ENCODE measurements at places on chromosomes 1 and 21.
A peak's percentile ranks its signal among the peaks of the same experiment; 100 is the strongest.

DNA sequence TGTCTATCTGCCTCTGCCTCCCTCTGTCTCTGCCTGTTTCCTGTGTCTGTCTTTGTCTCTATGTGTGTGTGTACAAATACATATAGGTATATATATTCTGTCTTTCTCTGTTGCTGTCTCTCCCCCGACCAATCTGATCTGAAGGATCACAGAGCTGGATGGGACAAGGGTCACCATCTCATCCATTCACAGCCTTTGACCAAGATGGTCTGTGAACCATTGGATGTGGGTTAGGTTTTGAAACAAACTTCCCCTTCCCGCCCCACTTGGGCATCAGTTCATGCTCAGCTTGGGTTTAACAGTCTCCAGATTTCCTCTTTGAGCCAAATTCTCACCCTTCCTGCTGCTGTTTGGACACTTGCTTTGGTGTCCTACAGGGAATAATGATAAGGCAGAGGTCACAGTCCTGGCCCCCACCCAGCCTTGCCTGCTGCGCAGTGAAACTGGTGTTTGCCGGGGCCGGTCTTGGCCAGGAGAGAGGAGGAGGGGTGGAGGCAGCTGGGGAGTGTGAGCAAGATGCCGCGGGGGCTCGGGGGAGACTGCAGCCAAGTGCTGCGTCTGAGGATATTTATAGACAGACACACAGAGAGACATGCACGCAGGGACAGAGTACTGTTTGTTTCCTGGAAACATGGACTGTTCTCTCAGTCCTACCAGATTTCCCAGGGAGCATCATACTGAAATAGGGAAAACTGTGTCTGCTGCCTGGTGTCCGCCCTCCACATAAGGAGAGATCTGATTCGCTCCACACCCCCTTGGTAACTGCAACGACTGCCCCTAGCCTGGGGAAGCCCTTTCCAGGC lies 27.0 kb upstream of the BTG2 start:
- H3K4me3 ChIP-seq: no peak overlapping the region
- no peaks in the 10 kb centered on the region for H3K36me3 ChIP-seq
- peak overlapping the region; percentile 60 for H3K27ac ChIP-seq

DNA sequence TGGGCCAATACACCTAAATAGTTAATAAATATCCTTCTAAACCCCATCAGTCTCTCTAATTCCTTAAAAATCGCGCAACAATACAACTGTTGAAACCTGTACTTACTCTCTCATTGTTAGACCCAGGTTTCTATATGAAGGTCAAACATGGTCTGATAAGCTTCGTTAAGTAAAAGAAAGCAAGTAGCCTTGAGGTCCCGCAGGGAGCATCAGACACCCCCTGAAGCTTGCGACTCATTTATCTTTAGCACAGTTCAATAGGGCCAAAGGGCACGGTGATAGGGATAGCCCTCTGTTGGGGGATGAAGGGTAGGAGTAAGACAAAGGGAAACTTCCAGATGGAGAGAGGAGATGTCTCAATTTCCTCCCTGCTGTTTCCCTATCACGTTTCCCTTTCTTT lies 27.3 kb upstream of the THEM4 start:
- H3K27me3 ChIP-seq: no peaks in the 10 kb centered on the region
- DNase-seq: no peak
- H3K36me3 ChIP-seq: no peaks in the 10 kb centered on the region
- H3K27ac ChIP-seq: peak overlapping the region; percentile 71
- H3K4me1 ChIP-seq: no peaks in the 10 kb centered on the region

GRCh38 chr1:42950116-42950481 lies 8.6 kb downstream of the SLC2A1 start:
- H3K4me1 ChIP-seq: peaks cover 13% of the 10 kb centered on the region
- H3K27ac ChIP-seq: no peak overlapping the region
- H3K27me3 ChIP-seq: no peaks in the 10 kb centered on the region
- no peak for DNase-seq
- no peaks in the 10 kb centered on the region for H3K36me3 ChIP-seq

- no peak overlapping the region for H3K4me3 ChIP-seq
- no peaks in the 10 kb centered on the region for H3K4me1 ChIP-seq
- no peaks in the 10 kb centered on the region for H3K36me3 ChIP-seq
- no peak for DNase-seq
- no peak overlapping the region for H3K27ac ChIP-seq
- H3K27me3 ChIP-seq: no peaks in the 10 kb centered on the region
These were observed 32.3 kb downstream of the PTPRC start for GRCh38 chr1:198671136-198671535.

DNA sequence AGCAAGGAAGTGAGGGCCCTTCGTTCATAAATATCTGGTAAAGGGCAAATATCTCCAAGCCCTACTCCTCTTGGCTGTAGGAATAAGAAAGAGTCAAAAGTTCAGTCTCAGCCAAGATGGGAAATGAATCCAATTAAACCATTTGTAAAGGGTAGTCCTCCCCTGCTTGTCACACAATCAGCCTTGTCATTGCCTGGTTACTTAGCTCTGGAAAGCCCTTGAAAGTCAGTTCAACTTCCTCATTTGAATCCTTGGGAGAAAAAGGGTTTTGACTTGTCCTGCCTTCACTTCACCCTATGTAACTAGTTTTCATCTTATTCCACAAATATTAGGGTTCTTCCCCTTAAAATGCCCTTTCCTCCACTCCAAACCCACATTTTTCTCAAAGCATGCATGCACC lies 100.0 kb downstream of the ELAVL4 start:
- no peaks in the 10 kb centered on the region for H3K27me3 ChIP-seq
- no peaks in the 10 kb centered on the region for H3K4me1 ChIP-seq
- no peaks in the 10 kb centered on the region for H3K36me3 ChIP-seq
- no peak overlapping the region for H3K27ac ChIP-seq

DNA sequence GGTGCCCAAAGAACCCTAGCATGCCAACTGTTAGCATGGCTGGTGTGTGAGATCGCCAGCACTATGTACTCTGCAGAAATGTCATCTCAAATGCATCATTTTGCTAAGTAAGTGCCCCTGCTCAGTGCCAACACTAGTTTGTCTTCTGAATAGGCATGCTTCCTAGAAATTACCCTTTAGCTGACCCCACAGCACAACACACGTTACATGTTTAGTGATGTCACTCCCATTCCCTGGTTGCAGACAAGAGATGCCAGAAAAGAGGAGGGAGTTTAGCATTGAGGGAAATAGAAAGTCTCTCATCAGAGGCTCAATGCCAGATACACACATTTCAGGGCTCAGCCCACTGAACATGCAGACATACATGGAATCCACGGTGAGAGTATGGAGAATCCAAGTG lies 9.3 kb upstream of the ST6GALNAC3 start:
- no peak for DNase-seq
- no peak overlapping the region for H3K4me3 ChIP-seq
- H3K27me3 ChIP-seq: no peaks in the 10 kb centered on the region
- H3K4me1 ChIP-seq: no peaks in the 10 kb centered on the region
- no peaks in the 10 kb centered on the region for H3K36me3 ChIP-seq
- H3K27ac ChIP-seq: no peak overlapping the region

- no peak overlapping the region for H3K4me3 ChIP-seq
- no peak overlapping the region for H3K27ac ChIP-seq
- no peak for DNase-seq
- no peaks in the 10 kb centered on the region for H3K36me3 ChIP-seq
- no peaks in the 10 kb centered on the region for H3K27me3 ChIP-seq
- H3K4me1 ChIP-seq: no peaks in the 10 kb centered on the region
These were observed 22.9 kb downstream of the LCA5L start for GRCh38 chr21:39422527-39423241.

DNA sequence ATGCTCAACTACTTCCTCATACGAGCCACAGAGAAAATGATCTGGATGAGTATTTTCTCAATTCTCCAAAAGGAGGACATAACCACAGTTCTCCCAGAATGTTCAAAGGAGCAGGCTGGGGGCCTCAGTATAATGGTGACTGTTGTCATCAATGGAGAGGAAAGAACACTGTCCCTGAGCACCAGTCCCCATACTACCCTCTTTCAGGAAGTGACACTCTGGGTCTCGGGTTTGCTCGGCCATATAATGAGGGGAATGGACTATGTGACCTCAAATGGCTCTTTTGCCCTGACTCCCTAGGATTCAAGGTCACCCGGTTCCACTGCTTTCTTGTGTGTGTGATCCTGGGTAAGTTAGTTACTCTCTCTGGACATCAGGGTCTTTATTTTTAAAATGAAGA lies 22.8 kb downstream of the SLC9A1 start:
- H3K27me3 ChIP-seq: no peaks in the 10 kb centered on the region
- peaks cover 10% of the 10 kb centered on the region for H3K4me1 ChIP-seq
- no peaks in the 10 kb centered on the region for H3K36me3 ChIP-seq
- no peak for DNase-seq
- H3K4me3 ChIP-seq: no peak overlapping the region
- H3K27ac ChIP-seq: no peak overlapping the region

- DNase-seq: peak; percentile 71
- H3K4me3 ChIP-seq: no peak overlapping the region
- peak overlapping the region; percentile 94 for H3K27ac ChIP-seq
- H3K27me3 ChIP-seq: peaks cover 10% of the 10 kb centered on the region
These were observed 2.5 kb upstream of the TMPRSS2 start for GRCh38 chr21:41510500-41510899.

GRCh38 chr1:236491469-236492136 lies 32.2 kb upstream of the LGALS8 start:
- H3K27ac ChIP-seq: no peak overlapping the region
- no peaks in the 10 kb centered on the region for H3K4me1 ChIP-seq
- DNase-seq: no peak
- H3K4me3 ChIP-seq: no peak overlapping the region
- H3K36me3 ChIP-seq: no peaks in the 10 kb centered on the region
- H3K27me3 ChIP-seq: no peaks in the 10 kb centered on the region

DNA sequence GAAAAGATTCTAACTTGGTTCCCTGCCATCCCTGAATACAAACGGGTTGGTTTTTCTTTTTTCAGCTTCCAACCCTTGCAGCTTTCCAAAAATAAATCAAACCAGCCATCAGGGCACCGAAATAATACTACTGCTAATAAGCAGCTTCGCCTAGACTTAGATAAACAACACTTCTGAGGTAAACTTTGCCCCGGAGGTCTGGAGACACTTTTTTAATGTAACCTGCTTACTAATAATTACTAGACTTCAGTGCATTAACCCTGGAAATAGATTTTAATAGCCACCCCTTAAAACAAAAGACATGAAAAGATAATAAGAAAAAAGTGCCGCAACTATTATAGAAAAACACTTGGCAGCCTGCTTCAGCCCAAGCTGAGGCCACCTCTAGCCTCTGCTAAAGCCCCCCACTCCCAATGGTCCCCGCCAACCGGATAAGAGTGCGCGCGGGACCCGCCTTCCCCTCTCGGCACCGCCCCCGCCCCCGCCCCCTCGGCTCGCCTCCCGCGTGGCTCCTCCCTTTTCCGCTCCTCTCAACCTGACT lies 405 bp upstream of the GADD45A start:
- H3K27ac ChIP-seq: peak overlapping the region; percentile 92
- H3K36me3 ChIP-seq: no peaks in the 10 kb centered on the region
- no peaks in the 10 kb centered on the region for H3K27me3 ChIP-seq
- H3K4me3 ChIP-seq: peak overlapping the region; percentile 1

- no peaks in the 10 kb centered on the region for H3K27me3 ChIP-seq
- H3K27ac ChIP-seq: peak overlapping the region; percentile 41
- H3K36me3 ChIP-seq: no peaks in the 10 kb centered on the region
- no peak overlapping the region for H3K4me3 ChIP-seq
- no peaks in the 10 kb centered on the region for H3K4me1 ChIP-seq
These were observed 37.6 kb downstream of the NDUFS5 start for GRCh38 chr1:39063775-39064174.

DNA sequence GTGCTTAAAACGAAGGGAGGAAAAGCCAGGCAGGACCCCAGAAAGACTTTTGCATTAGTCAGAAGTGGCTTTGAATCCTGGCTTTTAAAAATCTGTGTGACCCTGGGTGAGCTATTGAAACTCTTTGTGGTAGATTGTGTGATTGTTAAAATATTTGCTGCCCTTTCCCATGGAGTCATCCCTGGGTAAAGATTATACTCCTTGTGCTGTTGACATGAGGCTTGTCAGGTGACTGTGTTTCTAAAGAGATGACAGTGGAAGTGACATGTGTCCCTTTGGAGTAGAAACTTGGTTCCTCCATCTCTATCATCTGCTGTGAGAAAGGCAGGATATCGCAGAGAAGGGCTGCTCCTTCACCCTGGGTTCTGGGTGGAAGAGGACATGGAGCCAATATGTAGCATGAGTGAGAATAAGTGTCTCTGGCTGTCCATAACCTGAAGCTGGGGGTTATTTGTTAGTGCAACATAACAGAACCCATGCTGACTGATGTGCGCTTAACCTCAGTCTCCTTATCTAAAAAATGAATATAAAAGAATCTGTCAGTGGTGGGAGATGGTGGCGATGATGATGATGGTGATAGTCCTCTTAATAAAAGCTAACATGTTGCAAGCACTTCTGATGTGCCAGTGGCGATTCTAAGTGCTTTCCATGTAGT lies 187.6 kb downstream of the RHOU start:
- no peaks in the 10 kb centered on the region for H3K4me1 ChIP-seq
- H3K36me3 ChIP-seq: no peaks in the 10 kb centered on the region
- H3K27me3 ChIP-seq: no peaks in the 10 kb centered on the region
- H3K27ac ChIP-seq: no peak overlapping the region
- H3K4me3 ChIP-seq: no peak overlapping the region
- no peak for DNase-seq

DNA sequence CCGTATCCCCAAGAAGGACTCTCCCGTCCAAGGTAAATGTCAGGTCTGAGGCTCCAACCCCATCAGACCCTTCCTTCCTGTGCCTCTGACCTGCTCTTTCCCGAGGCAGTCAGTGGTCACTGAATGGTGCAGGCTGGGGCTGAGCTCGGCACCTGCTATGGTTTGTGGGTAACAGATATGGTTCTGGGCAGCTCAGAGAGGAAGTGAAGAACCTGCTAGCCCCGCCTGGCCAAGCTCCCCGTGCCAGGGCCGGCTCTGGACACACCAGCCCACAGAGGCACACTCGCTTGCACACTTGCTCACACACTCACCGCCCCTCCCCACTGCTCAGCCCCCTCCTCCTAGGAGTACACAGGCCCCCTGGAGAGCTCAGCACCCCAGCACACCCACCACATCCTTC lies 16.4 kb downstream of the NCMAP start:
- DNase-seq: no peak
- no peak overlapping the region for H3K27ac ChIP-seq
- H3K27me3 ChIP-seq: no peaks in the 10 kb centered on the region
- H3K4me1 ChIP-seq: no peaks in the 10 kb centered on the region

DNA sequence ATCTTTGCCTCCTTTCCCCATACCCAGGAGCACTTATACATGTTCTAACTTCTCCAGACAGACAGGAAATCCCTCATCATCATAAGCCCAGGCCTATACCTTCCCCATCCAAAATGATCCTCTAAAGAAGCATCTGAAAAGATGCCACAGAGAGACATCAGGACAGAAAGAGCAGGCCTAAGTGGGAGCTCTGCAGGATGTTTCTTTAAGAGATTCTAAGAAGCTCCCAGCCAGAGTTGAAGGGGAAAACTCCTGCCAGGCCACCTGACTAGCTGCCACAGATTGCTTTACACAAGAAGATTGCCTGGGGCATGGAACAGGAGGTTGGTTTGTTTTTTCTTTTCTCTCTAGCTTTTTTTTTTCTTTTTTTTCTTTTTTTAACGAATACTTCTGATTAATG lies 275.8 kb downstream of the VAV3 start:
- H3K4me1 ChIP-seq: no peaks in the 10 kb centered on the region
- H3K4me3 ChIP-seq: no peak overlapping the region
- no peaks in the 10 kb centered on the region for H3K36me3 ChIP-seq
- DNase-seq: peak; percentile 38
- H3K27ac ChIP-seq: peak overlapping the region; percentile 32

All from colonic mucosa (tissue), 4 donors.